A549 treated with CORT108297 at 1 μM for 4 hours (cell line): ENCODE measurements at places on chromosomes 5 and 9. TPM values are rescaled to one million over a fixed set of nuclear protein-coding genes. Genes with fewer than 3 reads are reported as not detected.

QSOX2 gene
- 23.6 to 29.8 TPM (median 29.6 TPM) in 5 replicates for total RNA-seq

CDC37L1 gene
- total RNA-seq: 11.1 to 15.1 TPM (median 12.5 TPM) in 5 replicates

FKTN gene
- total RNA-seq: 6.5 to 9.0 TPM (median 8.0 TPM) in 5 replicates

NOTCH1 gene
- total RNA-seq: 7.6 to 13.4 TPM (median 12.4 TPM) in 5 replicates

CAMK2A gene
- 0.76 to 1.3 TPM (median 0.86 TPM) in 5 replicates for total RNA-seq

GARIN3 gene
- not detected in 5 replicates for total RNA-seq
